ENCODE measurements at places on chromosomes 16 and 17.

- no peak for DNase-seq
Measured at GRCh38 chr16:83533193-83533592, 274.6 kb upstream of the HSBP1 start.

DNA sequence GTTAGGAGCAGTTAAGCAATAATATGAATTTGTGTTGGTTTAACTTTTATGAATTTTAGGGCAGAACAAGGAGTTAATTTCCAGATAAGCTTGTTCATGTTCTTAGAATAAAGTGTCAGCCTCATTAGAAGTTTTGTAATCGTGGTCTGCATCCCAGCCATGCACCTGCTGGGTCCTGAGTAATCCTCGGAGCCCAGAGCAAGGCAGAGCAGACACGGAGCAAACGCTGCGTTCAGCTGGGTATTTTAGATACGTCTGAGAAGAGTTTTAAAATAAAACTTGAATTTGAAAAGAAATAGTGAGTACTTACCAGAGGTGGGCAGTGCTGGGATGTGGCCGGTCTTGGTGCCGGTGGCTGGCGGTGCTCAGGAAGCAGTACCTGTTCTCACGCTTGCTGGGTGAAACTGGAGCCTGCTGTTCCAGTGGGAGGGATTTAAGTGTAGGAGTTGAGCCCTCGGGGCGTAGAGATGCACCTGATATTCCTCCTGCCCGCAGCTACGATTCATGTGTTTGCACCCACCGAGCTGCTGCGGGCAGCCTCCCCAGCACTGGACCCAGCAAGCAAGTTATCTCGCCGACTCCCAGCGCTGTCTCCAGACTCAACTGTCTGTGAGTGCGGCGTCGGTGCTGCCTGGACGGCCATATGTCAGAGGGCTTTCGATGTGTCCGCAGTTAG lies at the start of gene ZNF750:
Gene ZNF750 (minus strand): TSS at position 406 of the 676 bp plus-strand sequence. CDS start 7,568 bp downstream, outside the sequence.
- peak; percentile 30 for DNase-seq

DNA sequence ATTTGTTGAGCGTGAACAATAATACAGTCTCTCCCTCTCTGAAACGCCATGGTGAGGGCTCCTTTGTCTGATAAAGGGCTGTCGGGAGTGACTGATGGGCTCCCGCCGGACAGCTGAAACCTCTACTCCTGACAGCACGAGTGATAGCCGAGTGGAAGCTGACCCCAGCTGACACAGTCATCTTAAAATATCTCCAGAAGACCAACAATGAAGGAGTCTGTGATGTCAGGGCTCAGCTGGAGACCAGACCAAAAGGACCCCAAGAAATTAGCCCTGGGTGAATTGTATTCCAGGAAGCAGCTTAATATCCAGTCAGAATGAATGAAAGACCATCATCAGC lies 22.4 kb downstream of the CCDC182 start:
- DNase-seq = no peak

GRCh38 chr16:89383095-89384003 lies 107.0 kb downstream of the ANKRD11 start:
- peak; percentile 59 for DNase-seq

- DNase-seq = peak; percentile 52
Measured at GRCh38 chr17:77889866-77890760, 68.4 kb upstream of the TNRC6C start.

- peak; percentile 72 for DNase-seq
Measured at GRCh38 chr16:47037396-47037745, 63.9 kb upstream of the DNAJA2 start.

DNA sequence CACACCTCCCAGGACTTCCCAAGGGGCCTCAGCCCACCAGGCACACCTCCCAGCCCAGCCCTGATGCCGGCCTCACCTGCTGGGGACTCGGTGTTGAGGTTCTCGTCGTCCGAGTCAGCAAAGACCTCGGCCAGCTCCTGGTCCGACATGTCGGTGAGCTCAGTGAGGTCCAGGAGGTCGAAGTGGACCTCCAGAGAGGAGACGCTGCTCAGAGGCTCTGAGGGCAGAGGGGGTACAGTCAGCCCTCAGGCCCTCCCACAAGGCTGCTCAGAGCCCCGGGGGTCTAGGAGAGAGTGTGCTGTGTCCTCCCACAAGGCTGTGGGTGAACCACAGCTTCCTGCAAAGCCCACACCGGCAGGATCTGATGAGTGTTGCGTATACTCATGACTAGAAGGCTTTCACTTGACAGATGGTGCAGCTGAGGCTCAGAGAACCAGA lies 10.5 kb downstream of the DBNDD1 start:
- no peak for DNase-seq

DNA sequence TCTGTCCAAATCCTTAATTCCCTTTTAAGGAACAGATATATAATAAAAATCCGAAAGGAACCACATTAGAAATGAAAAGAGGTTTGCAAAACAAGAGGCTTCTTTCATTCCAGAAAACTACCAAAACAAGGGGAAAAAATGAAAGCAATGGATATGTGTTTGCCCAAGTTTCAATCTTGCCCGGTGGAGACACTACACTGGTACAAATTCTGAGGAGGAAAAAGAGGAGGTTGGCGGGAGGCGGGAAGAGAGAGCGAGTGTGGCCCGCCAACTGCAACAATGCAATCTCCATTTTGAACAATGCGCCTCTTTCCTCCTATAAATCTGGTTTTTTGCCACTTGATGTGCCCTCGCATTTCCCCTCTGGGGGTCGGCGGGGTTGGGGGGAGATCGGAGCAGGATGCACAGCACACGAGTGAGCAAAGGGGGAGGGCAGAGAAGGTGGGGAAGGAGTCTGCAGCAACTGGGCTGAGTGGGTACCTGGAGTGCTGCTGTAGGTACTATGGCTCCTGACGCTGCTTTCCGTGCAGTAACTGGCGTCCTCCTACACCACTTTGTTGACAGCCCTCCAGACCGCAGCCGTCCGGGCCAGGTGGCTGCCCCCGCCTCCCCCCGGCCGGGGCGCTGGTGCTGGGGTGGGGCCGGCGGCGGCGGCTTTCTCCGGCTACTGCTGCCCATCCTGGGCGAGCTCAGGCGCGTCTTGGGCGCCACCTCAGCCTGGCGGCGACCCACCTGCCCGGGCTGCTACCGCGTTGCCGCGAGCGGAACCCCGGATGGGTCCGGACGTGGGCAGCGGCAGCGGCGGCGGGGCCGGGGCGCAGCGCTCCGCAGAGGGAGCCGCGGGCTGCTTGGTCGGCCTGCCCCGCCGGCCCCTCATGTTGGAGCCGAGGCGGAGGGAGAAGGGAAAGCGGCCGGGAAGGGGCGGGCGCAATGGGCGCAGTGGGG lies 93.8 kb upstream of the PLEKHM1 start:
- peak; percentile 77 for DNase-seq

- peak; percentile 53 for DNase-seq
Measured at GRCh38 chr17:76239538-76240274, 587 bp downstream of the RNF157 start.

- no peak for DNase-seq
Measured at GRCh38 chr16:959232-960040, 11.3 kb downstream of the LMF1 start.

DNA sequence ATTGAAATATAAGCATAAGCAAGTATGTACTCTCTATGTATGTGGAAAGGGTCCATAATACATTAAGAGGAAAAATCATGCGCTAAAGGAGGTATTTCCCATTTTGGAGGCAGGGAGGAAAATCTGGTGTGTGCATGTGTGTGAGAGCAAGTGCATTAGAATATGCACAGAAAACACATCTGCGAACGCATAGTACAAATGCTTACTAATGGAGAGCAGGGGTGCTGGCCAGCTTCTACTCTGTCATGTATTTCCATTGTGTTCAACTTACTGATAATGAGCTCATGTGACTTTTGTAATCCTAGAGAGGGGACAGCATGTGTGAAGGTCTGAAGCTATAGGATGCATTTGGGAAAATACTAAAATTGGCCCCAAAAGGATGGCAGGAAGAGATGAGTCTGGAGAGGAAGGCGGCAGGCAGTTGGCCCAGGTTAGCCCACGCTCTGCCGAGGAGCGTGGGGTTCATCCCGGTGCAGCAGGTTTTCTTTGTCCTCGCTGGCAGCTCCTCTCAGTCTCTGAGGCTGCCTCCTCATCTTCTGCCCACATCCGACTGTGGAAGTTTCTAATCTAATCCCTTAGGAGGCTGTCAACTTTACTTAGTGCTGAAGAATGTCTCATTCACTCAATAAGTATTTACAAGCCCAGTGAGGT lies 17.8 kb upstream of the KSR1 start:
- DNase-seq = no peak

DNA sequence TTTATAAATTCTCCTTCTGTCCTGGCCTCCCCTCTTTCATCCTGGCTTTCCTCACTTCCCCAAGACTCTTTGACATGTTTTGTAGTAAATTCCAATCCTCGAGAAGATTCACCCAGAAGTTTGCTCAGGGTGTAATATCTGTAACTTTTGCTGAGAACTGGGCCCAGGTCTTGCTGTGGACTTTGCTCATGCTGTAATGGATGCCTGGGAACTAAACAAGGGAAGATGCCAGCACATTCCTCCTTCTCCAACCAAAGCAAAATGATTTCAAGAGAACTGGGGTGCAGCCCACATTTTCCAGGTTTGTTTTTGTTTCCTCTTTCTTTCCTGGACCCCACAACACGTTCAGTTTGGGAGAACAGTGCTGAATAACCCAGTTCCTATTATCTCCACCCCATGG lies 6.6 kb upstream of the SALL1 start:
- DNase-seq = no peak

GRCh38 chr17:16171613-16172012 lies 43.7 kb downstream of the NCOR1 start:
- DNase-seq = no peak

DNA sequence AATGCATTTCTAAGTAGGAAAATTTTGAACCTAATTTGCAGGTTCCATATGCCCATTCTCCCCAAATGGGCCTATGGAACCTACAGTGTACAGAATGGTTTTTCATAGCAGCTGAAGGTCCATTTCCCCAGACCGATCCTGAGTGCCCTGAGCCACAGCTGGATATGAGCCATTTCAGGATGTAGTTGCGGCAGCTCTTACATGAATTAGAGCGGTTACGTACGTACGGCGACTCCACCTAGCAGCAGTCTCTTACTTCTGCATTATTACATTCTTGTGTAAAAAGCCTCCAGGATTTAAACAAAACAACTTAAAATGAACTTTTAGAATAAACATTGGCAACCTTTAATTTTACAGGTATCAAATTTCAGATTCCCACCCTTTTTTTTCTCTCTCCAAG lies 225.3 kb downstream of the SNX29 start:
- no peak for DNase-seq

DNA sequence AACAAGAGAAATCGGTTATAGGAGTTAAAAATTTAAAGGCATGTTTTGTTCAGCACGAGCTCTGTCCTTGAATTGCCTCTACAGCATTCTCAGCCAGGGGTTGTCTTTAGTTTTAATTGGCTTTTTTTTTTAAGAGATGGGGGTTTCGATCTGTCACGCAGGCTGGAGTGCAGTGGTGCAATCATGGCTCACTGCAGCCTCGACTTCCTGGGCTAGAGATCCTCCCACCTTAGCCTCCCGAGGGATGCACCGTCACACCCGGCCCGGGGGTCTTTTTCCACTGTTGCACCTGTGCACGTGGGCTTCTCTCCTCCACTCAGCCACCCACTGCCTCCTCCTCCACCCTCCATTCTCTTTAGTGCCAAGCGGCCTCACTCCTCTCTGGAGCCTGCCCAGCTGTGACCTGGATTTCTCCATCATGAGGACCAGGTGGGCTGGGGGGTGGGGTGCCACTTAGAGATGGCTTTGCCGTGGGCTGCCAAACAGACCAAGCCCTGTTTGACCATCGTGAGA lies 106.8 kb upstream of the SEC14L1 start:
- no peak for DNase-seq

- DNase-seq = peak; percentile 65
Measured at GRCh38 chr16:68529608-68529930, 9.5 kb upstream of the ZFP90 start.

DNA sequence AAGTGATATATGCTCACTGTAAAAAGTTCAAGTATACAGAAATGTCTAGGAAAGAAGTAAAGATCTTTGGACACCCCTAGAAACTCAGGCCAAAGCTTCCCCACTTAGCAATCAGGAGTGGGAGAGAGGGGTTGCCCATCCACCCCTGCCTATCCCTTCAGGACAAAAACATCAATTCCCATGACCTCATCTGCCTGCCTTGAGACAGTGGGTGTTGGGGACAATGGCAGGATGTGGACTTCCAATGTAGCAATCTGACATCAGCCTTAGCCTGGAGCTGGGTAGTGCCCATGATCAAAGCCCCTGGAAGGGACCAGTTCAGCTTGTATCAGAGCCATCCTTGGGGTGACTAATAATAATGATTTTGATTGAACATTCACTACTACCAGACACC lies 18.1 kb downstream of the ITPRIPL2 start:
- DNase-seq = no peak

DNA sequence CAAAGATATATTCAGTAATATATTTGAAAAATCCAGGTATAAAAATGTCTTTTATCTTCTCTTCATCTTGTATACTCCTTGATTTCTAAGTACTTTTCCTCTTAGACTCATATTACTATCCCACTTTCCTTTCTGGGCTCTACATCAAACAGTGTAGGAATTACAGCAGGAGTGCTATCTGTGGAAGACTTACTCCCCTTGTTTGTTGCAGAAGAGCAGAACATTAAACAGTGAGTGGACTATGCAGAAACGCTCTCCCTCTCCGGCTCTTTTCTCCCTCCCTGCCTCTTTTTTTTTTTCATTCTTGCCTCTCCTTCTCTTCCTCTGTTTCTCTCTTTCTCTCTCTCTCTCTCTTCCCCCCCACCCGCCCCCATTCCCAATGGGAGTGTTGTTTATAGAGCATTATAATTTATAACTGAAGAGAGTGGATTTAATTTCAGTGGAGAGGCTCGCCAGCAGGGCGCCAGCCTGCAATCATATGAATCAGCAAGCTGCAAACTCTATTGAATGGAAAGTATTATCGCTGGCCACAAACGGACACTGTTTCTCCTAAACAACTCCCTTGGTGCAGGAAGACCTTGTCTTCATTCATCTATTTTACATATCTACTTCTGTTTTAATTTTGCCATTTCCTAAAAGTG lies 242.3 kb upstream of the TBX2 start:
- DNase-seq = no peak

DNA sequence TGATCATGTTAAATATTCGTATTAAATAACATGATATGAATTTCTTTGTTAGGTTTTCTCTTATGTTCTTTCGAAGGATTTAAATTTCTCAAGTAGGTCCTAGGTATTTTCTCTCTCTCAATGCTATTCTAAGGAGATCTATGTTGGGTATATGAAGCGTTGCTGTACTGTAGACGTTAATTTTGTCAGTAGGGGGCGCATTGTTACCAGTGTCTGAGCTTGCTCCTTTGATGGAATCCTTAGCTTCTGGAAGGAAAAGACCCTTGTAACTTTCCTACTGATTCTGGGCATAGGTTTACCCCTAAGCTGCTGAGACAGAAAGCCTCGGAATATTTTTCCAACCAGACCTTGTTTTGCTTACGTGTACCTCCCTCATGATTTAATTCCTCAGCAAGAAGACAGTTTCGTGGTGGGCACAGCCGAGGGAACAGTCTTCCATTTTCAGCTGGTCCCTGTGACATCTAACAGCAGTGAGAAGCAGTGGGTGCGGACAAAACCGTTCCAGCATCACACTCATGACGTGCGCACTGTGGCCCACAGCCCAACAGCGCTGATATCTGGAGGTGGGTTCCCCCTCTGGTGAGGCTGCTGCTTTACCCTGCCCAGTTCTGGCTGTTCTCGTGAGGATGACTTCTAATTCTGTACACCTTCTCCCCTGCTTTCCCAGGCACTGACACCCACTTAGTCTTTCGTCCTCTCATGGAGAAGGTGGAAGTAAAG lies 17.9 kb downstream of the UTP4 start:
- no peak for DNase-seq

- no peak for DNase-seq
Measured at GRCh38 chr17:57106107-57106835, 21.2 kb downstream of the AKAP1 start.
